ENCODE measurements at places on chromosomes 11 and 22.
A peak's percentile ranks its signal among the peaks of the same experiment; 100 is the strongest.

DNA sequence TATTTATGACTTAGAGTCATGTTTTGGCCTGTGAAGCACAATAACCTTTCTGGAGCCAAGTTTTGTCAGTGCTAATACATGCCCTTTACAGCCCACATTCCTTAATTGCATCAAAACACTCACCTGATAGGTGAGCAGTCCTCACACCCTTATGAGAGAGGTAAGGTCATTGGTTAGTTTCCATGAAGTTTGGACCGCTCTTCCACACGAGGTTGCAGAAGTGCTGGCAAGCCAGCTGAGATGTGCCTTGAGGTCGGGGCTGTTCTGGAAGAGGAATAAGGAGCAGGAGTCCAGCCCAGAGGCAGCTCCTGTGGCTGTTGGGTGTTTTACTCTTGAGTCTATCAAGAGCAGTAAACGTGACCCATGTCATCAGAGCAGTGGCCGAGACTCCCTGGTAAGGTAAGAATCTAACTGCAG is 76.3 kb downstream of the CYB5R2 start:
- DNase-seq: no peak

GRCh38 chr11:68979931-68980775 is 633 bp downstream of the MRGPRD start:
- DNase-seq: no peak

GRCh38 chr11:1750481-1750839 is at the start of gene IFITM10:
Gene IFITM10 (minus strand): TSS chr11:1750595. CDS start chr11:1750442, 153 bp downstream.
- DNase-seq: no peak

GRCh38 chr11:113991718-113992458 is 17.0 kb downstream of the HTR3A start:
- no peak for DNase-seq

DNA sequence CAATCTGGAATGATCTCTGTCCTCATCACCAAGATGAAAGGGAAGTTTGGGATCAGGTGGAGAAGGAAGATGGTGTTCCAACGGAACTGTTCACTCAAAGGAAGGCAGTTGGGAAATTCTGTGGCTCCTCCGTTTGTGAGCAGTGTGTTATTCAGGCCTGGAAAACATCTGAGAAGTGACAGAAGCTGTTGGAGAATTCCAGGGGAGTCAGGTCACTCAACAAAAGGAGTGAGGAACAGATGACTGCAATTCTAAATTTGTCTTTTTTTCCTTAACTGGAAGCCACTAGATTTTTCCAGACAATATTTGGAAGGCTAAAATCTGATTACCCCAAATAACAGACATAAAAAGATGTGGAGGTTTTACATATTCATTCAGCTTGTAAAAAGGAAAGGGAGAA is 107.8 kb downstream of the CD44 start:
- no peak for DNase-seq

DNA sequence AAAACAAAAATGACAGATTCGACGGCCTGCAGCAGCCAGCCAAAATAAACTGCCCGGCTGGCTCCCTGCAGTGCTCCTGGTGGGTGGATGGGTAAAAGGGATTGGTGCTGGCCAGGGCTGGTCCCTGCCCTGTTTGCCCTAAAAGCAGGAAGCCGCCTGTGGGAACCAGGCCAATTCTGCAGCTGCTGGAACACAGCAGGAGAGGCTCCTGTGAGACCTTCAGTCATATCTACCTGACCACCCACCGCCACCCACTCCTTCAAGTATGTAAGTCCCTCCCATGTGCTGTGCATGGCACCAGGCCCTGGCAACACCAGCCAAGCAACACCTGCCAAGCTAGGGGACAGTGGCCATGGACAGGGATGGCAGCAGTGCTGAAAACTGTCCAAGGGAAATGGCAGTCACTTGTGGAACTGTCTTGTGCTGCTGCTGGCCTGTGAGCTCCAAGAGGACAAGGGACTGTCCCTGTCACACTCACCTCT is 48.7 kb upstream of the ARFGAP3 start:
- DNase-seq: no peak

DNA sequence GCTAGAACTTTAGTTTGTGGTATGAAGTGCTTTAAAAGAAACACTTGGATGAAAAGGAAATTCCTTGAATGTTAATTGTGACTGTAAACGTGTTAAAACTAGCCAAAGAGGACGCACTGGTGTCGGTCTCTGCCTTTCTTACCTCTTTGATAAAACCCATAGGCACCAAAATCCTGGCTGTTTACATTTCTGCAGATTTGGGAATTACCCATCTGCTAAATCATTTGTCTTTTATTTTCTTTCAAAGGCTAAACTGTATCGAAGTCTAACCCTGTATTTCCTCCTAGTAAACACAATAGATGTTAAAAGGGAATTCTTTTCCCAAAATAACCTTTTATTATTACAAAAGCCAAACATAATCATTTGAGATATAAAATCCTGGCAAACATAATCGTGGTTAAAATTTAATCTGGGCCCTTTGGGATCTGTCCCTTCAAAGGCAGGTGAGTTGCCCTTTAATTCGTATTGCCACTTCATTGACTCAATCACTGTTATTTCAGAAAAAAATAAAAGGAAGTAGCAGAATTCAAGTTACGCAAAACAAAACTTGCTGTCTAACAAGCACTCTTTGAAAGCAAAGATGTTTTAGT is 2.4 kb downstream of the RASSF10 start:
- no peak for DNase-seq

DNA sequence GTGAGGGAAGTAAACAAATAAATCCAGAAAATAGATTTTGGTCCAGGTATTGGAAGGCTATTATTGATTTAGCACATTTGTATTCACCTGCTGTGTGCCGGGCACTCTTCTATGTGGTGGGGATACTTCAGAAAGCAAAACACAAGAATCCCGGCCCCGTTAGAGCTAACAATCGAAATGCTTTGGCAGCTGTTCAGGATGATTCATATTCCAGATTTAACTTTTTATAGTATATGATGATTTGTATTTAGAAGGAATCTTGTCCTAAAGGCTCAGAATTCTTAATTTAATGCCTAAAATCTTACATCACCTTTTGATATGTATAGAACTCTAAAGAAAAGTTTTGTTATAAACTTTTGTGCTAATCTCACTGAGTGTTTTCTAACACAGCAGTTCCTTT is 28.0 kb downstream of the ZC3H12C start:
- DNase-seq: no peak

- DNase-seq: no peak
Measured at GRCh38 chr11:111479666-111480065, 32.5 kb downstream of the BTG4 start.

- DNase-seq: no peak
Measured at GRCh38 chr11:79413268-79413667, 27.6 kb downstream of the TENM4 start.

DNA sequence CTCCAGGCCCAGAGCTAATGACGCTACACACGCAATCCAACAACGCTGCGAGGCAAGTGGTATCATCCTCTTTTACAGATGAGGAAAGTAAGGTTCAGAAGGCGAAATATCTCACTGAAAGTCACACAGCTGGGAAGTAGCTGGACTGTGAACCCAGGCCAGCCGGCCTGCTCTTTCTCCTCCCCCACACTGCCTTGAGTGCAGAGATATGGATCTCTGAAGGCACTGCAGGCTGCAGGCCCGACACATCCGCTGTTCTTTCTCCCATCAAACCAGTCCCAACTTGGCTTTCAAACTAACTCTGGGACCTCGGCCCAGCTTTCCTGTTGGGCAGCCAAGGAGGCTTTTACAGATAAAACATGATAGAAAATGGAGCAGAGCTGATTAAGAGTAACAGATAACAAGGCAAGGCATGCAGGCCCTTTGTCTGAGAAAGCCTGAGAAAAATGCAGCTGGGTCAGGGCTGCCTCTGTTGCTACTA is 64.0 kb upstream of the PTPRJ start:
- no peak for DNase-seq

DNA sequence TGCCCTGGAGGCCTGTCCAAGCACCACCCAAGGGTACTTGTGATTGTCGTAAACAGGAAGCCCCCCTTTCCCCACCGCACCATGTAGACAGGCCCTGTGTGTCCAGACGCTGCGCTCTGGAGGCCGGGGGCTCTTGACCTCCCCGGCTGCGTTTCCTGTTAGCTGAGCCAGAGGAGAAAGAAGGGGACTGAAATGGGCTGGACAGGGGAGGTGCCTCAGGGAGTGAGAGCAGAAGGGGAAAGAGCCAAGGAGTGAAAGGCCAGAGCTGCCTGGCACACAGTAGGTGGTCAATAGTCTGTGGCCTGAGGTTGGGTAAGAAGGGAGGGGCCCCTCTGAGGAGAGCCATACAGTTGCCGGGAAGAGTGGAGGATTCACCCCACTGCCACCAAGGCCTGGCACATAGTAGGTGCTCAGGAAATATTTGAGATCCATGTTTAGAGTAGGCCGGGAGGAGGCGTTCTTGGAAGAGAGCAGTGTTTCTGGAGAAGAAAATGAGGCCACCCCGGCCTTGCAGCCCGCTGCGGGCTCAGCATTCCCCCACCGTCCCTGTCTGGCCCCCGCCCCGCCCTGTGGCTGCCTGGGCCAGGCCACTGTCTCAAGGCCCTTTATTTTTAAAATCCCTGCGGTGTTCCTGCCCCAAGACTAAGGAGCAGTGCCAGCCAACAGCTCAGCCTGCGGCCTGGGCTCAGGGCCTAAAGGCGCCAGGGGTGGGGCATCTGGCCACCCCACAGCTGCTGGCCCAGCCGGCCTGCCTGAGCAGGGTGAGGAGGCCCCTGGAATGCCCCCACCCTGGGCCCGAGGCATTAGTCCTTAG is 13.6 kb upstream of the CDC42EP1 start:
- no peak for DNase-seq

DNA sequence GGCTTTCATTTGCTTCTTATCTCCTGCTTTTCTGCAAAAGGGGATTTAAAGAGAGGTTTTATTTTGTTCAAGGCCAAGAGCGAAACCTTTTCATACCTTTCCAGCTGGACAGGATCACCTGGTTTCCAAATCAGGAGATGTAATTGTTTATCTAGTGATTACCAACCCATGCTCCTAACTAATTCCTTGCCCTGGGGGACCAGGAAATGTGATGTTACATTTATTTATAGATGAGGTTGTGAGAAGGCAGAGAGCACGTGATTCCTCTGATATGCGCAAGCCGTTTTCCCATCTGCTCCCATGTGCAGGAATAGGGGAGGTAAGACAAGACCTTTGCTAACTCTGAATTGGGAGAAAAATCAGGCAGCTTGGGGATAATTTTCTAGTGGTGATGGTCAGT is 507.2 kb upstream of the LARGE1 start:
- DNase-seq: no peak

GRCh38 chr22:46754110-46754799 is 8.2 kb upstream of the TBC1D22A start:
- no peak for DNase-seq

GRCh38 chr11:45894555-45895247 is 9.2 kb downstream of the MAPK8IP1 start:
- no peak for DNase-seq

DNA sequence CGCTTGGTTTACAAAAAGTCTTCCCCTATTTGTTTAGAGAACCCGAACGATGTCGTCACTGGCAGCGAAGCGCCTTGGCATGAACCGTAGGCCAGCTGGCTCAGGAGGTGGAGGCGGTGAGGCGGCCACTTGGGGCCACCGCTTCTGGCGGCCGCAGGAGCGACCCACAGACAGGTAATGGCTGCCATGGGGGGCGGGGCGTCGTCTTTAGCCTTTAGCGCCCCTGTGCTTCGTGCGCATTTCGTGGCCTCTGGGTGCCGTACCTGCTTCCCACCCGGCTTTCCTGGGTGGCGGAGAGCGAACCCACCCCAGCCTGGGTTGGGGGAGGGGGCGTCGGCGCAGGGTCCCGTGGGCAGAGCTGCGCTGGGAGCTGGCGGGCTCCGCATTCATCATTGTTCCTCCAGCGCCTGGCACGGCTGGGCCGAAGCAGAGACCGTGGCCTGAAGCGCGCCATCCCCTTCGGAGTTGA is 469 bp upstream of the OSBP2 start:
- DNase-seq: peak; percentile 31

GRCh38 chr11:86990515-86990914 is 35.3 kb upstream of the FZD4 start:
- no peak for DNase-seq

- DNase-seq: no peak
Measured at GRCh38 chr11:102932678-102933077, 22.9 kb downstream of the MMP13 start.

- DNase-seq: no peak
Measured at GRCh38 chr11:79253280-79253679, 187.6 kb downstream of the TENM4 start.

- DNase-seq: no peak
Measured at GRCh38 chr22:19419086-19419463, 12.5 kb downstream of the HIRA start.

GRCh38 chr11:32131321-32131720 is 40.4 kb downstream of the RCN1 start:
- no peak for DNase-seq

DNA sequence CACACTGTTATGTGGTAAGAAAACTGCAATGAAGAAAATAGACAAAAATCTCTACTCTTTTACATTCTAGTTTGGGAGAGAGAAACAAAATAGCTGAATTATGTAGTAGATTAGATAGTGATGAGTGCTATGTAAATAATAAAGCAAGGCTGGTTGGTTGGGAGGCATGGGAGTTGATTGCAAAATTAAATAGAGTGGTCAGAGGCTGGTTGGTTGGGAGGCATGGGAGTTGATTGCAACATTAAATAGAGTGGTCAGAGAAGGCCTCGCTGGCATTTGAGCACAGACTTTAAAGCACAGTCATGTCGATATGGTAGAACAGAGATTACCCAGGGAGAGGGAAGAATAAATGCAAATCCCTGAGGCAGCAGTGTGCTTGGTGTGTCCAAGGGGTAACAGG is 22.4 kb downstream of the SIK2 start:
- no peak for DNase-seq

DNA sequence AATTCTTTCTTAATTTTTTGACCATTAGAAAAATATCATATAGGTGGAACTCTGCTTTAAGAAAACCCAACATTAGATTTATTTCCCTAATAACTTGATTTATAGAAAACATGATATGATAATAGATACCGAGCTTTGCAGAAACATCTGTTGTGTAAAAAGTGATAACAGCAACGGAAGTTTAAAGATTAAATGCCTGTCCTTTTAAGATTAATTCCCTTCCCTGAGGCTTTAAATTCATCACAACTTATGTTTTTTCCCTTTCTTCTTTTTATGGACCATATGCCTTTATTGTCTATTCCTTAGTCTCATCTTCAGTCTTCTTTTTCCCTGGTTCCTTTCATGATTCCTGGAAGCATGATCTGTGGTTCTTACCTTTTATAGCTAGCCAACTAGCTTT is 1.9 kb downstream of the USP47 start:
- no peak for DNase-seq

DNA sequence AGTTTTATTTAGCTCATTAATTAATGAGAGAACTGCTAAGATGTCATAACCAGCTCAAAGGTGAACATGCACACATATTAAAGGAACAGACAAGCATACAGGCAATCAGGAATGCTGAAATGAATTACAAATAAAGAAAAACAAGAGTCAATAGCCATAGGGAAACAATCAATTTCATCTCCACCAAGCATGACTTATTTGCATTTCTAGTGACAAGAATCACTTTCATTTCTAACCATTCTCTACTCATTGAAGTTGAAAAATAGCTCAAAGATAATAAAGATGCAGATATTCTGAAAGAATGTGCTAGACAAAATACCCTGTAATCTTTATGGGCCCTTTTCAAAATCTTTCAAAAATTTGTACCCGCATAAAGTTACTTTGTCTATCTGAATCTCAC is 23.2 kb downstream of the ISX start:
- DNase-seq: no peak

- DNase-seq: no peak
Measured at GRCh38 chr22:43270314-43270908, 72.8 kb downstream of the SCUBE1 start.

All from stimulated activated CD4-positive, alpha-beta T cell treated with anti-CD3 and anti-CD28 coated beads, TNF-alpha, amount 100 ng/mL, for 4 hours (primary cell).